ENCODE measurements at places on chromosomes 2 and 18.

DNA sequence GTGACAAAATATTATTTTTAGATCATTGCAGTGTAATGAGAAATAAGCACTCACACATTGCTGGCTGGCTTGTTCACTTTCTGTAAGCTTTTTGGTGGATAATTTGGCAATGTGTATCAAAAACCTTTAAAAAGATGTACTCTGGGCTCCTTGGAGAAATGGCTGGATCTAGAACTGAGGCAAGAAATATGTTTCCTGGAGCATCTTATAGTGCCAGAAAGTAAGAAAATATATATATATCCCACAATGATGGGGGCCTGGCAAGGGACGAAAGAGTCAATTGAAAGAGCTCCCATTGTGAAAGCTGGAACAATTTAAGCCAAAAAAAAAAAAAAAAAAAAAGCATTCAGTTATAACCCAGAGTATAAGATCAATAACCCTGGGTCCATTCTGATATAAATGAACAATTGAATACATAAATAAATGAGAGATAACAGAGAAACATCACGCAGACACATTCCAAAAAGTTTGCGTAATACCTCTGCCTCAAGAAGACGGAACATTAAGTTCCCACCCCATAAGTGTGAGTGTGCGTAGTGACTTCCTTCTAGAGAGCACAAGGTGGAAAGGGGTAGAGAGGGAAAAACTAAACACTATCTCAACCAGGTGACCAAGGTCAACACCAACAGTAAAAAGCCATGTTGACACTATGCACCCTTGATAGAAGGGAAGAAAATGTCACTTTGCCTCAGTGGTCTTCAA is 77.5 kb downstream of the BIN1 start:
- no peak for DNase-seq

- DNase-seq, result no peak
These were observed 45.6 kb downstream of the TRIB2 start for GRCh38 chr2:12762337-12762736.

- no peak for DNase-seq
These were observed 272.3 kb upstream of the ZNF804A start for GRCh38 chr2:184326066-184326465.

DNA sequence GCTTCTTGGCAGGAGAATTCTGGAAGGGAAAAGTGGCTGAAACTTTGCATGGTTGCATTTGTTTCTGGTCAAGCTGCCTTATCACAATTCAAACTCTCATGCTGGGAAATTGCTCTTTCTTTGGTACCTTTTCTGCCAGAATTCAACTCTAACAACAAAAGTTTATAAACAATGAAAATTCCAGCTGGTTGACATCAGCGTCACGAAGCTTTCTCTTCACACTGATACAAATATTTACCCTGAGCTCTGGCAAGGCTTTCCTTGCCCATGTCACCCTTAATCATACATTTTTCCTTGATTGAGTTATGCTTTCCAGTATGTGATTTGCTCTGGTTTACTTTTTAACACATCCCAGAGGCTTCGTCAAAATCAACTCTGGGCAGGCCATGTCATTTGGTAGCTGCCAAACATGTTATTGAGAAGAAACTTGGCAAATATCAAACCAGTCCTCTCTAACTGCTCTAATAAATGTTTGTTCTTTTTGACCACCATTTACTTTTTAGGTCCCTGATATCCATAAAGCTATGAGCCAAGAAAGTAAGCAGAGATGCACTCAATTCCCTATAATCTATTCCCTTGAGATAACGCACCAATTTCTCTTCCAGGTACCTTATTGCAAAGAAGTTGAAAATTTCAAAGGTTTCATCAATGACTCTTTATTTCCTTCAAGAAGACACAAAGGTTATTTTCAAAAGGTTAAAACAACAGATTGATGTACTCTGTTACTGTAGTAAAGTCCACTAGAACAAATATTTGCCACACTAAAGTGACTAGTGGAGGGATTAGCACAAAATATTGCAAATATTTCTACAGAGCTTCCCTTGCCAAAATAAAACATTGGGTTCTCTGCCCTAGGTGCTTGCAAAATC is 1241.1 kb upstream of the ZEB2 start:
- DNase-seq, result no peak

- no peak for DNase-seq
These were observed 50.3 kb downstream of the ACTR2 start for GRCh38 chr2:65277791-65278483.

- no peak for DNase-seq
These were observed at the start of gene ASTL for GRCh38 chr2:96138179-96139145. Gene ASTL (minus strand): TSS chr2:96138502. CDS start chr2:96138436, 66 bp downstream.

DNA sequence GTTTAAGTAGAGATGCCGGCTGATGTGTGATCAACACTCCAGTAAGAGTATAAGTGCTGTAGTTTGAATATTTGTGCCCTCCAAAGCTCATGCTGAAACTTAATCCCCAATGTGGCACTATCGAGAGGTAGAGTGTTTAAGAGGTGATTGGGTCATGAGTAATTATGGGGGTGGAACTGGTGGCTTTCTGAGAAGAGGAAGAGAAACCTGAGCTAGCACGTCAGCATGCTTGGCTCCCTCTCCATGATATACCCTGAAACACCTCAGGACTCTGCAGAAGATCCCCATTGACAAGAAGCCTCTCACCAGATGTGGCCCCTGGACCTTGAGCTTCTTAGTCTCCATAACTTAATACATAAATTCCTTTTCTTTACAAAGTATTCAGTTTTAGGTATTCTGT is 584.8 kb downstream of the TSN start:
- DNase-seq, result no peak

- DNase-seq, result no peak
These were observed 11.4 kb upstream of the GALNT5 start for GRCh38 chr2:157245846-157246764.

DNA sequence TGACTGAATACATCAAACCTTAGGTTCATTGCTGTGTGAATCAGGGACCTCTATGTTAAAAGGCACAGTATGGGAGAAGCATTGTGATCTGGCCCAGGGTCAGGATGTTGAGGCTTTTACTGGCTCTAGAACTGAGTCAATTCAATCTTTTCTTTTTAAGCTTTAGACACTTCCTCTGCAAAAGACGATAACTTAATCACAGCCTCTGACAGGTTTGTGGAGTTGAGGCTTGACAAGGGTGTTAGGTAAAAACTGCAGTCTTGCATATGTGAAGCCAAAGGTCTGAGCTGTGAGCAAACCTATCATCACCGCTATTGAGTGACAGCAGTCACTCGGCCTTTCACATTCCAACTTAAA is 17.3 kb upstream of the ARHGAP25 start:
- DNase-seq, result no peak

DNA sequence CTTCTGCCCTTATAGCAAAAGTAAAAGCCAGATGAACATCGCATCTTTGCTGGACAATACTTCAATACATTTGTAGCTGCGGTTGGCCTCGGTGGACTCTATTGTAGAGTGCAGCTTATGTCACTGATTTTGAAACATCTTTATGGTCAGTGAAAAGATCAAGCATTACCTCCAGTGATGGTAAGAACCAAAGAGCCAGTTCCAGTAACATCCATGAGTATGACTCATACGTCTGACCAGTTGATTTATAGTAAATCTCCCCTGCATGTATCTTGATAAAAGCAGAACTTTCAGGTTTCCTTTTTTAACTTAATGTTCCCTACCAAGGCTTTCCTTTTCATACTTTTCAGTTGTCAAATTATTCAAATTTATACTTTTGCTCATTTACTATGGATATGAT is 119.2 kb upstream of the HNRNPA3 start:
- no peak for DNase-seq

DNA sequence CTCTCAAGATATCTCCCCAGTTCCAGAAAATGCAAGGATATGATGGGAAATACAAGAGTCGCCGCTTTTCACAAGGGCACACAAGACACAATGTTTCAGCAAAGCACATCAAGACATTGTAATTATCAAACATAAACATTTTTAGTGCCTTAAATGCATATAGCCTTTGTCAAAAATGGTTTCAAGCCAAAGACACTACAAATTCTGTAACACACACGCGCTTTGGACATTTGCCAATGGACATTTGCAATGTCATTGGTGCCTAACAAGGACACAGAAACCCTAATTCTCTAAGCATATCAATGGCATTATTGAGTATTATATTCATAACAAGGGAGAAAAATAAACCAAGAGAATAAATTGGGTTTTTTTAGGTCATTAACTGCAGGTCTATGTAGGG is 16.1 kb downstream of the ADD2 start:
- DNase-seq, result no peak

- no peak for DNase-seq
These were observed 62.3 kb upstream of the NCK2 start for GRCh38 chr2:105682401-105682800.

GRCh38 chr2:231482806-231483391 is 18.6 kb upstream of the NCL start:
- DNase-seq, result peak; percentile 85

- DNase-seq, result no peak
These were observed 102.5 kb upstream of the PNPT1 start for GRCh38 chr2:55796121-55796520.

DNA sequence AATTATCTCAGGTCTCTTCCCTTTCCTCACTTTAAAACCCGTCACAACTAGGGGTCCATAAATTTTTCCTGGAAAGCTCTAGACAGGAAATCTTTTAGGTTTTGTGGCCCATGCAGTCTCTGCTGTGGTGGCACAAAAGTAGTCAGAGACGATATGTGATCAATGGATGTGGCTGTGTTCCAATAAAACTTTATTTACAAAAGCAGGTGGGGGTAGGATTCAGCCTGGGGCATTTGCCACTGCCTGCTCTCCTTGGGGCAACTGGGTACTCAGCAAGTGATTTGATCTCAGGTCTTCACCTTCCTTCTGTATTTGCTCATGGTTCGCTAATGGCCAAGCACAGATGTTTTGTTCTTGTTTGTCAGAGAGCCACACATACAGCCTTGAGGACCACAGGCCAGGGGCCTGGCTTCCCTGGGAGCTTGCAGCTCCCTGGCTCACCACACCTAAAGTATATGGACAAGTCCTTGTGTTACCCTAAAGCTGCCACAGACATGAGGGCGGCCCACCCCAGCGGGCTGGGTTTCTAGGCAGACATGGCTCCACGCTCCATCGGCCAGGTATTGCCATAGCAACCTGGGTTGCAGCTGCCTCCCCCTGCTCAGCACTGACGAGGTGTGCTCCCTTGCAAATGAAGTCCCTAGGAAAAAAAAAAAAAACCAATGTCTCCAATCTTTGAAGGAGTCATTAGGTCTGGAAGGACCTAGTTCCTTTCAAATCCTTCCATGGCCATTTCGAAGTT is 89.7 kb upstream of the YWHAQ start:
- no peak for DNase-seq

DNA sequence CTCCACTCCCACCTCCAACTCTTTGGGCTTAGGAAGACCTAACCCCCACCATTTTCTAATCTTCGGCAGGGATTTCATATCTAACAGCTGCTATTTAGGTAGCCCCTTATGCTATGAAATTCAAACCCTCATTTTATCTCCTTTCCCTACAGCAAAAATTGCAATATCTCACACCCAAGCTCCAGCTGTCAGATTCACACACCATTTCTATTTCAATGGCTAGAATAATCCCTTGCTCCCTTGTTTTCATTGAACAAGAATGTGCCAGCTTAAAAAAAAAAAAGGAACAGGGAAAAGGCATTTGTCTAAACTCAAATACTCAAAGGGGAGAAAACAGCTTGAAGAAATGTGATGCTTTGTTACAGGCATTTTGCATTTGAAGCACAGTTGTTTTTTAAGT is 850.6 kb upstream of the ACVR2A start:
- no peak for DNase-seq

GRCh38 chr2:60484133-60484645 is 69.3 kb downstream of the BCL11A start:
- no peak for DNase-seq

- no peak for DNase-seq
These were observed 2.1 kb upstream of the ZBTB14 start for GRCh38 chr18:5297597-5297996.

GRCh38 chr2:27442920-27443282 is 720 bp downstream of the KRTCAP3 start:
- no peak for DNase-seq

DNA sequence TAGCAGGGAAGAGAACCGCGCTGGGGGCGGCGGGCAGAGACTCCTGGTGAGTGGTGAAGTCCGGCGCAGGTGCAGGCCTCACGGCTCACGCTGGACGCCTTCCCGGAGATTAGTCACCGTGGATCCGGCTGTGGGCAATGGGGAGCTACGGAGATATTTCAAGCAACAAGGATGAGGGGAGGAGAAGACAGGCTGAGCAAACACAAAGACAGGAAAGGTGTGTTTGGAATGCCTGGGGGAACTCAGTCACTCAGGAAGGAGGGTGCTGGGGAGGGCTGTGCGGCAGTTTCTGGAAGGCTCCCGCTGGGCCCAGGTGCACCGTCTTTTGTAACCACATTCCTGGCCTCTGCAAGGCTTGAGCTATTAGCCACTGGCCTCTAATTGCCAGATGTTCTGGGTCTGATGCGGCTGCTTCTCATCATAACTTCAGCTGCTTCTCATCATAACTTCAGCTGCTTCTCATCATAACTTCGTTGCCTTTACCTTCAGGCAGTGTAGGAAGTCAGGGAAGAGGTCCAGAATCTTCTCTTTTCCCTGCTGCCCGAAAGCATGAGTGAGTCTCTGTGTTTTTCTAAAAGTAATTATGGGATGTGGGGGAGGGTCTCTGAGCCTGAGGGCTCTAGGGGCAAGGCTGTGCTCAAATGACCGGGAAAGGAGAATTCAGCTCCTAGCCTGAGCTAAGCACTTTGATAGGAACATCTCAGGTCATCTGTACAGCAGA is 118.9 kb downstream of the PXDN start:
- no peak for DNase-seq

DNA sequence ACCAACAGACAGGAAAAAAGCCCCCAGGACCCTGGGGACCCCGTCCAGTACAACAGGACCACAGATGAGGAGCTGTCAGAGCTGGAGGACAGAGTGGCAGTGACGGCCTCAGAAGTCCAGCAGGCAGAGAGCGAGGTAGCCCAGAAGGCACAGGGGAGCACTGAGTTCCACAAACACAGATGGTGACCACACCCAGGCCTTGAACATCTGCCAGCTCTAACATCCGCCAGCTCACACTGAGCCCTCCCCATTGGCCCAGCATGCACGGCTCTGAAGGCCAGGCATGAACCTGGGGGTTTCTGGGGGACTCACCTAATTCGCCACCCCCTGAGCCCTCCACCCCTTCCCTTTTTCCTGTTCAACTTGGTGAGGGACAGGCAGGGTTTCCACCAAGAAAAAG is 25.6 kb upstream of the PRLH start:
- DNase-seq, result no peak

DNA sequence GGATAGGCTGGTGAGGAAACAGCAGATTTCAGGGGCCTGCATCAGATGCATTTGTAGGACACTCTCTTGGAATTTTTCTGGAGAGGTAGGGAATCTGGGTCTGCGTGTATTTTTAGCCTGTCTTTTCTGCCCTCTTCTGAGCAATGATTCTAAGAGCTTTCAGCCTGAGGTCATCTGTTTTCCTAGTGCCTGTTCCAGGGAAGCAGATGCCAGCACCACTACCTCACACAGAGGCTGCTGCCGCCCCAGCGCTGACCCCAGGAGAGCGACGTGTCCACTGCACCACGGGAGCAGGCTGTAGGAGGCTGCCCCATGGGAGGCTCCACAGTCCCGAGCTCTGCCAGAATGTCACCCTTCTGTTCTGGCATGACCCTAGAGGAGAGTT is 316.5 kb downstream of the CYP26B1 start:
- DNase-seq, result no peak

- DNase-seq, result no peak
These were observed 121.8 kb downstream of the MAIP1 start for GRCh38 chr2:200077210-200077650.

GRCh38 chr18:905307-905947 is 756 bp downstream of the ADCYAP1 start:
- peak; percentile 34 for DNase-seq
